CD8-positive, alpha-beta T cell (primary cell): ENCODE measurements at places on chromosomes 13 and 19. TPM values are rescaled to one million over a fixed set of nuclear protein-coding genes. Genes with fewer than 3 reads are reported as not detected.

Gene CYP2S1
- 0.41 TPM for total RNA-seq

Gene RLN3
- total RNA-seq, result not detected

Gene CEACAM1
- total RNA-seq, result 0.95 TPM

Gene GPR183
- total RNA-seq, result 85.5 TPM

Gene DACH1
- not detected for total RNA-seq

Gene C19orf38
- not detected for total RNA-seq
